Left ventricle myocardium inferior (tissue), 1 donor: ENCODE measurements at places on chromosomes 12 and 14. TPM values are rescaled to one million over a fixed set of nuclear protein-coding genes. Genes with fewer than 3 reads are reported as not detected.

DNA sequence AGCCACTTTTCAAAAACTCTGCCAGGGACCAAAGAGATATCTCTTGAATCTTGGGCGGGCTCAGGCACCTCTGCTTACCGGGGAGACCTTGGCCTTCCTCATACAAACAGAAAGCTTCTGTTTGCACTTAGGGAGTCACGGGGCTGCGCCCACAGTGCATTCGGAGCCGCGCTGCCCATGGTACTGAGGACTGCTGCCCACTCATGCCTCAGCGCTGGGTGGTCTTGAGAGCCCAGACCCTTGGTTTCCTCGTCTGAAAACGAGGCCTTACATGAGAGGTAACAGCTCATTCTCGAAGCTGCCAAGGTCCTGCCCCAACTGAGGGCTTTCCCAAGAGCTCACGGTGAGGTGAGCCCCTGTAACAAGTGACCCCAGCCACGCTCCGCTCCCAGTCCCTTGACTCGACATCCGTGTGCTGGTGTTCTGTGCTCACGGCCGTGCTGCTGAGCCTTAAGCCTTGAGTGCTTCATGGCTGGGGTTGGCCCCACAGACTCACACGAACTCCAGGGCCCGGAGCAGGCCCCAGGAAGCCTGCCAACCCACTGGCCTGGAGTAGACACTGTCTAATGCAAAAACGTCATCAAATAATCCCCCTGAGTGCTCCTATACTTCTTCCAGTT lies 47.4 kb upstream of the GPR68 start:
- DNase-seq, result no peak

GRCh38 chr12:10171973-10172728 lies at the start of gene OLR1:
Gene OLR1 (minus strand): TSS chr12:10172132. CDS start chr12:10172077, 55 bp downstream.
- no peak for DNase-seq

DNA sequence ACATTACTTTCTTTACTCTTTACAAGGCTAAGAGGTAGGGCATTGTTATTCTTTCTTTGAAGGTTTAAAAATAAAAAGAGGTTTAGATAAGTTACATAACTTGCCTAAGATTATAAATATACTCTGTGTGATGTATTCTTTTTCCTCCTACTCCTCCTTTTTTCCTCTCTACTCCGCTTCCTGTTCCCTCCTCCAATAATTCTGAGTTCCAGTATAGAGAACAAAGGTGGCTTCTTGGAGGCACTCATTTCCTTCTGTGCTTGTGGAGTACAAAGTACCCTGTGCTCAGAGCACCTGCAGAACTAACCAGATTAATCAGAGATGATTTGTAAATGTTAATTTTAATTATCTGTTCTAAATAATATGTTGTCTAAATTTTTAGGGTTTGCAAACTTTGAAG lies 11.3 kb downstream of the LRRC9 start:
- DNase-seq, result no peak

DNA sequence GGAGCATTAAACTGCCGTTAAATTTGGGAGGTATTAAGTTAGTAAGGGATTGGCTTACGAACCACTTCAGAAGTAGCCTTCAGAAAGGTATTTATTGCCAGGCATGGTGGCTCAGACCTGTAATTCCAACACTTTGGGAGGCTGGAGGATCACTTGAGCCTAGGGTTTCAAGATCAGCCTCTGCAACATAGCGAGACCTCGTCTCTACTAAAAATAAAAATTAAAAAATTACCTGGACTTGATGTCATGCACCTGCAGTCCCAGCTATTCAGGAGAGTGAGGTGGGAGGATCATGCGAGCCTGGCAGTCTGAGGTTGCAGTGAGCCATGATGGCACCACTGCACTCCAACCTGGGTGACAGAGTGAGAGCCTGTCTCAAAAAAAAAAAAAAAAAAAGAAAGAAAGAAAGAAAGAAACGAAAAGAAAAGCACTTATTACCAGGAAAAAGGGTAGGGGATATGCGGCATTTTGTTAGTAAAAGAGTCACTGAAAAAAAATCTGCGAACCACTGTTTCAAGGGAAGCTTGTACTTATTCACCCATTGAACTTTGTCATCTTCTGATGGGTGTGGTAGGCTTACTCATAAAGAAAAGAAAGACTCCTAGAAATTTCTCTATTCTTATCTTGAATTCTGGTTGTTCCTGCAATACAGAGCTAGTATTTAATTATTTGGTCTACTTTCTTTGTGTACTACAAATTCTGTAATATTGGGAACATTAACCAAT lies 33.6 kb upstream of the PLEKHA5 start:
- DNase-seq, result no peak

GRCh38 chr14:51636109-51636508 lies 15.6 kb upstream of the FRMD6 start:
- DNase-seq, result no peak

DNA sequence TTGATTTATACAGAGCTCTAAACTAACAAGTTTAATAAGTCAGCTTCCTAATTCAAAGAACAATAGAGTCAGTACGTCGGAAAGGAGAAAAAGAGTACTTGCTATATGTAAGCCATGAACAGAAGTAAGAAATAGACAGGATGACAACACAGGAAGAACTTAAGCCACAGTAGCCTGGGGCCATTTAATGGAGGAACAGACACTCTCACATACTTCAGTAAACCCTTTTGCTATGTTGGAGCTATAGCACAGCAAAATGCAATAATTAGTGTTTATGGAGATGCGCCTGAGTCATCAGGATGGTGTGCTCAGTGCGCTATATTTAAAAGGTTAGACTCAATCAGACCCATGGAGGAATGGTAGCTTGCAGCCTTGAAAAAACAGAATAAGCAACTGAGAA lies 61.0 kb downstream of the SRGAP1 start:
- DNase-seq, result no peak

- no peak for DNase-seq
Measured at GRCh38 chr12:24798335-24798734, 150.6 kb downstream of the BCAT1 start.

- DNase-seq, result no peak
Measured at GRCh38 chr12:94309373-94309772, 150.3 kb downstream of the CEP83 start.

- no peak for DNase-seq
Measured at GRCh38 chr14:80167793-80168448, 43.4 kb downstream of the DIO2 start.

GRCh38 chr12:53828598-53828997 lies 76.8 kb upstream of the CISTR start:
- DNase-seq, result no peak

DNA sequence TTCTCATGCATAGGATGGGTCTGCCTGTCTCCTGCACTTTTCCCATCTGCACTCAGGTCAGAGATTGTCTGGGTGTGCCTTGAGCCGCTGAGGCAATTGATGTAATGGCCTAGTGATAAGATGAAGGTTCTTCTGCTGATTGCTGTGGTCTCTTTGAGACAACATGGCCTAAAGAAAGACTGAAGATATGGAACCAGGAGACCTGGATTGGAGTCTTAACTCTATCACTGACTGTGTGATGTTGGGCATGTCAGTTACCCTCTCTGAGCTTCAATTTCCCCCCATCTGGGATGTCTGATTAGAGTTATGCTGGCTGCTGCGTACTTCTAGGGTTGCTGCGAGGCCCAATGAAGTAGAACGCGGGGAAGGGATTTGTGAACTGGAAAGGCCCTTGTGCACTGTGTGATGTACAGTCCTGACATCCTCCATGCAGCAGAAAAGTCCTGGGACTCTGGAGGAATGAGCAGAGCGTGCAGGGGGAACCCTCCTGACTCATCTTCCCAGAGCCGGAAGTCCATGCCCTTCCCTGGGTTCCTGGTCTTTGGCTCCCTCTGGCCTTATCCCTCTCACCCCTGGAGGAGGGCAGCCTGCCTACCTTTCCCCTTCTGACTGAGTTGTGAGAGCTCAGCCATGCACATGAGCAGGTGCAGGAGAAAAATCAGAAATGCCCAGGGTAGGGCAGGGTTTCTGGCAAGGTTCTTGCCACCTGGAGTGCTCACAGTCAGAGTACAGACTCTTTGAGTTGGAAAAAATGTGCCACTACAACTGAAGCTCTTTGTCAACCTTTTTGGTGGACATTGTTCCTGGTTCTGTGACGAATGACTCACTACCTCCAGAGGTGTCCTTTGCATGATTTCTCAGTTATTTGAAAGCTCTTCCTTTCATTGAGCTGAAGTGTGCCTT lies 21.1 kb downstream of the PLEKHD1 start:
- DNase-seq, result no peak

GRCh38 chr12:52207895-52208294 lies 16.1 kb upstream of the KRT80 start:
- DNase-seq, result peak; percentile 74

GRCh38 chr12:19646599-19646998 lies 207.3 kb downstream of the AEBP2 start:
- no peak for DNase-seq

DNA sequence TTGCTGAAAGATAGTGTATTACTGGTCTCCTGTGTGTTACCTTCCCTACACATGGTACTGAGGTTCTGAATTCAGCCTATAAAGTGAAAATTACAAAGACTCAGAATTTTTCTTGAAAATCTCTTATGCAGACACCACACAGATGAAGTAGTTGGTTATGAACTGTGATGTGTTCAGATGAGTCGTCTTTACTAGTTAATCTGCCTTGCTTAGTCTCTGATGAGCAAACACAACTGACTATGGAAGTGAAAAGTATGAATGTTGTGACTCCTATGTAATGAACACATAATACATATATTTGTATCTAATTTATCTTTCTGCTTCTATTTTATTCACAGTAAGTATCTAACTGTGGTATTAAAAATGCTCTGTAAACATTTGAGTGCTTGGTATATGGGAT lies 4.7 kb downstream of the MTERF2 start:
- no peak for DNase-seq

- DNase-seq, result peak; percentile 30
Measured at GRCh38 chr14:68888025-68888850, 90.9 kb downstream of the ACTN1 start.

HOXC10 gene
- total RNA-seq, result not detected

MMP19 gene
- 2.2 TPM for total RNA-seq

INHBC gene
- total RNA-seq, result not detected

RNASE1 gene
- 294 TPM for total RNA-seq

KLRC4 gene
- total RNA-seq, result not detected

POTEM gene
- total RNA-seq, result not detected

ZNF84 gene
- 18.7 TPM for total RNA-seq

B4GALNT1 gene
- 4.7 TPM for total RNA-seq
